ENCODE measurements at places on chromosomes 13 and 19.

- no peak for DNase-seq
Measured at GRCh38 chr19:53624771-53625545, 6.8 kb upstream of the DPRX start.

- DNase-seq = peak; percentile 38
Measured at GRCh38 chr19:4431296-4431695, 26.3 kb downstream of the UBXN6 start.

- no peak for DNase-seq
Measured at GRCh38 chr13:101556676-101557123, 104.2 kb downstream of the ITGBL1 start.

DNA sequence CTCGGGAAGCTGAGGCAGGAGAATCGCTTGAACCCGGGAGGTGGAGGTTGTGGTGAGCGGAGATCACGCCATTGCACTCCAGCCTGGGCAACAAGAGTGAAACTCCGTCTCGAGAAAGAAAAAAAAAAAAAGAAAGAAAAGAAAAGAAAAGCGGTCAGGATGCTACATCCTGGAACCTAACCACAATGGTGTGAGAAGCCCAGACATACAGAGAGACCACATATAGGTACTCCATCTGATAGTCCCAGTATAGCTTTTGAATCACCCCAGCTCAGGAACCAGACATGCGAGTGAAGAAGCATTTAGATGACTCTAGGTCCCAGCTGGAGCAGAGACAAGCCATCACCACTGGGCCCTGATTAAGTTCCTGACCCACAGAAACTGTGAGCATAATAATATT, 3.2 kb downstream of the IFNL1 start:
- DNase-seq = no peak

- DNase-seq = no peak
Measured at GRCh38 chr13:34620862-34621261, 321.2 kb upstream of the NBEA start.

GRCh38 chr13:79936368-79937136, 404.4 kb downstream of the SPRY2 start:
- DNase-seq = no peak

- no peak for DNase-seq
Measured at GRCh38 chr19:7067716-7068115, 1.8 kb upstream of the ZNF557 start.

- DNase-seq = no peak
Measured at GRCh38 chr13:33543631-33544265, 258.2 kb upstream of the STARD13 start.

- DNase-seq = no peak
Measured at GRCh38 chr13:89502286-89502685, 1831.1 kb downstream of the SLITRK5 start.

GRCh38 chr19:35868172-35868822, at the start of gene APLP1:
Gene APLP1, plus strand, starts transcription at chr19:35868574. Its CDS starts 63 bp downstream, at chr19:35868637.
- DNase-seq = peak; percentile 78

GRCh38 chr19:17263712-17264640, 569 bp downstream of the USHBP1 start:
- DNase-seq = no peak

GRCh38 chr19:17334414-17335409, at the start of gene ANO8:
Gene ANO8, minus strand, starts transcription at chr19:17334855. Its CDS starts 185 bp downstream, at chr19:17334670.
- DNase-seq = peak; percentile 96

GRCh38 chr13:35552172-35552844, 75.8 kb upstream of the MAB21L1 start:
- no peak for DNase-seq

DNA sequence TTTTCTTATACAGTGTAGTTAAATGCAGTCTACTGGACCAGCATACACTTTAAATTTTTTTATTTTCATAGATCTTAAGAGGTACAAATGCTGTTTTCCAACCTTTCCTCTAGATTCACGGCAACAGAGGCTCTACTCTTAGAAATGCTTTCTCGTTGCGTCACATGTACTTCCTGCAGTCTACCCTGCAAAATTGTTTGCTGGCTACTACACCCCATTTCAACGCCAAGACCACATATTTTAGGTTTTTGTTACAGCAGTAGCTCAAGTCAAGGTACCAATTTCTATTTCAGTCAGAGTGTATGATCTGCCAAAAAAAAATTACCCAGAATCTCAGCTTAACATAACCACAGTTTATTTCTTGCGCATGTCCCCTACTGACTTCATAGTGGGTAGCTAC, 94.1 kb downstream of the TNFSF13B start:
- no peak for DNase-seq

DNA sequence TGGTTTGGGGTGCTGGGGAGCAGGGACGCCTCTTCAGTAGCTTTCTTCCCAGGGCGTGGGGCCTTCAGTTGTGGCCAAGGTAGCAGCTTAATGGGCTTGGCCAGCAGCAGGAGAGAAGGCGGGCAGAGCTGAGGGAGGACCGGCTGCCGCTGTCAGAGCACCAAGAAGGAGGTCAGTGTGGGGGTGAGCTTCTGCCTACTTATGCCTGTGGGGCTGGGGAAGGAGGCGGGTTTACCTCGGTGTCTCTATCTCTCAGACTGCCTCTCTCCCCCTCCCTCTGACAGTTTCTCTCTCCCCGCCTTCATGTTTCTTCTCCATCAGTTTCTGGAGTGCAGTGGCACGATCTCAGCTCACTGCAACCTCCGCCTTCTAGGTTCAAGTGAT, at the start of gene CAPN12:
CAPN12 (minus strand) TSS at position 177 of the 384 bp plus-strand sequence. CDS start 309 bp downstream, outside the sequence.
- no peak for DNase-seq

GRCh38 chr13:26786651-26787295, 26.2 kb upstream of the GPR12 start:
- DNase-seq = no peak

DNA sequence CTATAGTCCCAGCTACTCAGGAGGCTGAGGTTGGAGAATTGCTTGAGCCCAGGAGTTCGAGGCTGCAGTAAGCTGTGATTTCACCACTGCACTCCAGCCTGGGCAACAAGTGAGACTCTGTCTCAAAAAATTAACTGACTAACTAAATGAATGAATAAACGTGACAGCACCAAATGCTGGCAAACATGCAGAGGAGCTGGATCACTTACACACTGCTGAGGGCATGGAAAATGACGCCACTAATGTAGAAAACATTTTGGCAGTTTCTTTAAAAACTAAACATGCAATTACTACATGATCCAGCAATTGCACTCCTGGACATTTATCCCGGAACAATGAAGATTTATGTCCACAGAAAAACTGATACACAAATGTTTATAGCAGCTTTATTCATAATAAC, 31.3 kb upstream of the GTF3A start:
- DNase-seq = no peak

DNA sequence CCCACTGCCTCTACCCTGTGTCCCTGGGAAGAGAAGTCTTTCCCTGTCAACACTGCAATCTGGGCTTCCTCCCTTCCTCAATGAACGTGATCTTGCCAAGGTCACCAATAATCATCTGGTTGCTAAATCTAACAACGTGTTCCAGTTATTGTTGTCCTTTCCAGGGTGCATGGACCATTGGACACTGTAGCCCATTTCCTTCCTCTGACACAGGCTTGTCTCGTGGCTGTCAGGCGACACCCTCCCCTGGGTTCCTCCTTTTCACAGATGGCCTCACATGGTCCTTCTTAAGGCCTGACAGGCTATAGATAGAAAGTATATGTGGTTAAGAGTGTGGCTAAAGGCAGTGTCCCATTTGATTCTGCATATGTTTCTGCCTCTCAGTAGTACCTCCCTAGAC, 67.7 kb upstream of the STARD13 start:
- DNase-seq = peak; percentile 65

DNA sequence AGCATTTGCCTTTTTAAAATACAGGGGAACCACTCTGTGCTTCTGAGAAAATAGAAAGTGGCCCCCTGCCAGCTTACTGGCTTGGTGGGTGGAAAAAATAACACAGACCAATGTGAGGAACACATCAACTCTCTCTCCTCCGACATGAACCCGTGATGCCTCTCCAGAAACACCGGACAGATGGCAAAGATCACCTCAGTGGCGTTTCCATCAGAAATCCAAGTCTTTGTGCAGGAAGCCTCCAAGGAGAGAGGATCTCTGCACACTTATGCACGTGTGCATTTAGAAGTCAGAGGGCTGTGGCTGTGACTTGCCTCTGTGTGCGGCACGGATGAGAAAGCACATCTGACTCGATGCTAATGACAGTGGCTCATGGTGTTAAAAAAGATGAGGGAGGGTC, 112.3 kb upstream of the KLF12 start:
- no peak for DNase-seq

- DNase-seq = no peak
Measured at GRCh38 chr19:35015270-35015953, 14.9 kb upstream of the SCN1B start.

- DNase-seq = no peak
Measured at GRCh38 chr13:41017817-41018601, 1.1 kb downstream of the ELF1 start.

GRCh38 chr13:22423261-22423660, 752.4 kb downstream of the FGF9 start:
- no peak for DNase-seq

DNA sequence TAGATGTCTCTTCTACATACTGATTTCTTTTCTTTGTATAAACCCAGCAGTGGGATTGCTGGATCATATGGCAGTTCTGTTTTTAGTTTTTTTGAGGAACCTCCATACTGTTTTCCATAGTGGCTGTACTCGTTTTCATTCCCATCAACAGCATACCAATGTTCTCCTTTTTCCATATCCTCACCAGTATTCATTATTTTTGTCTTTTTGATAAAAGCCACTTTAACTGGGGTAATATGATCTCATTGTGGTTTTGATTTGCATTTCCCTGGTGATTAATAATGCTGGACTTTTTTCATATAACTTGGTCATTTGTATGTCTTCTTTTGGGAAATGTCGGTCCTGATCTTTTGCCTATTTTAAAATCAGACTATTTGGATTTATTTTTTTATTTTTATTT, 108.5 kb downstream of the PAN3 start:
- DNase-seq = no peak

GRCh38 chr19:776549-776948, 20.7 kb upstream of the PTBP1 start:
- no peak for DNase-seq

DNA sequence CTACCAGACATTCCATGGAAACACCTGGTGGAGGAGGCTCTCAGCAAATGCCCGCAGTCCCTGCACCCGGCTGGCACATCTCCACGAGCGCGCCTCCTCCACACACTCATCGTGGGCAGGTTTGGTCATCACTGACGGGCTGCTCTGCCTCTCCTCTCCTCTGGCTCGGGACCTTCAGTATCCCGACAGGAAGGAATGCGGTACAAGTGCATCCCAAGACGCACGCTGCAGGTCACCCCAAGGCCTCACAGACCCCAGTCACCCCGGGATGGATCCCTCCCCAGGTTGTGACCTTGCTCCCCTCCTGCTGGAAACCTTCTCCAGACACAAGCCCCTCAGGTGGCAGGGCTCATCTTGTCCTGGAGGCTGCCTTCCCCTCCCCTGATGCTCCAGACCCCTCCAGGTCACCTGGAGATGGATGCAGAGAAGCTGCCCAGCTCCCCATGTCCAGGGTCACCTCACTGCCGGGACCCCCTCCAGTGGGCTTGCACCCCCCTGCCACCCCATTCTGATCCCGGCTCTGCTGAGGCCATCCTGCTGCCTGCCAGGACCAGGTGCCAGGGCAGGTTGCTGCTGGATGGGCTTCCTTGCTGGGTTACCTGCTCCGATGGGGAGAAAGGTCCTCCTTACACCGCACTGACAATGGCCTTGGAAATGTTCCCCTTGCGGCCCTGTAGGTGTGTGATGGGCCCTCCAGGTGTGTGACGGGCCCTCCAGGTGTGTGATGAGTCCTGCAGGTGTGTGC, 29.9 kb downstream of the C13orf46 start:
- no peak for DNase-seq

DNA sequence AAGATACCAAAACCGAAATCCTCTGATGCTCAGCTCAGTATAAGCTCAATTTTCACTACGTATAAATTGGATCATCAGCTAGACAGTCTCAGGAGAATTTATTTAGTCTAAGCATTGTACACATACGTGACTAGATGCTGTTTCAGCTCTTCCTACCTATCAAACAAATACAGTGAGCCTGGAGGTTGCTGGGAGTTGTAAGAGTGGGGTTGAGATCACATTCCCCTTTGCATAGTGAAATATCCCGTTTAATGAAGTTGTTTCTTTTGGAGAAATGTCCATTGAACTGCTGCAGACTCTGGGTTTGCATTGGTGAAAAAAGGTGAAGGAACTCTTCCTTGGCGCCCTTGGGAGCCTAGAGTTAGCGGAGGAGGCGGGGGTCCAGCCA, 68.9 kb upstream of the GJB6 start:
- no peak for DNase-seq

DNA sequence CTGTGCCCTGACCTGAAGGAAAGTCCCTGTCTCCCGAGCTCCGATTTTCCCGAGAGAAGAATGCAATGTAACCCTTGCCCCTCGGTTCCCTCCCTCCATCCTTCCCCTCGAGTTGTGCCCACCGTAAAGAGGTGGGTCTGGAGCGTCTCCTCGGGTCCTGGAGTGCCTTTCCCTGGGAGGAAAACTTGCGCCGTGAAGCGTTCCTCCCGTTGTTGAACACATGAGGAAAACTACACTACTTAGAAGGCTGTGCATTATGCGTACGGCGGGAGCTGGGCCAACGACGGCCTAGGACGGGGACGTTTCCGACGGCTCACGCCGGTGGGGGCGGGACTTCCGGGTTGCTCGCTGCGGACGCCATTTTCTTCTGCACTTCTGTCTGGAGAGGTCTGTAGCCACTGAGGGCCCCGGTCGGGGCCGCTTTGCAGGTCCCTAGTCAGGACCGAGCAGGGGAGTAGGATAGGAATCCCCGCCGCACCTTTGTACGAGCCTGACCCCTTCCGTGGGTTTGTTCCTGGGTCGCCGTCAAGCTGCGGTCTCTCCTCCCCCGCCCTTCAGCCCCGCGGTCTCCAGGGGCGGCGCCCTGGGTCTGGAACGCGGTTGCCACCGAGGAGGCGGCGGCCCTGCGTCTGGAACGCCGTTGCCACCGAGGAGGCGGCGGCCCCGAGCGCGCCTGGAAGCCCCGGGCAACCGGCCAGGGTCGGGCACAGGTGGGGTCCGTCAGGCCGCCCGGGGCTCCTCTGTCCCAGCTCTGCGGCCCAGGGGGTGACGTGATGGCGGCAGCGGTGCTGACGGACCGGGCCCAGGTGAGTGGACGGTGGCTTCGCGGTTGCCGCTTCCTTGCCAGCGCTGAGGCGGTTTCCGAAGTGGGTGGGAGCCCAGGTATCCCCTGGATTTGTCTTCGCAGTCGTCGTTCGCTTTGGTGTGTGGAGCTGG, at the start of gene ZNF264:
ZNF264 (plus strand) TSS at position 360 of the 936 bp plus-strand sequence; CDS start at position 774, 414 bp downstream.
- DNase-seq = peak; percentile 93

DNA sequence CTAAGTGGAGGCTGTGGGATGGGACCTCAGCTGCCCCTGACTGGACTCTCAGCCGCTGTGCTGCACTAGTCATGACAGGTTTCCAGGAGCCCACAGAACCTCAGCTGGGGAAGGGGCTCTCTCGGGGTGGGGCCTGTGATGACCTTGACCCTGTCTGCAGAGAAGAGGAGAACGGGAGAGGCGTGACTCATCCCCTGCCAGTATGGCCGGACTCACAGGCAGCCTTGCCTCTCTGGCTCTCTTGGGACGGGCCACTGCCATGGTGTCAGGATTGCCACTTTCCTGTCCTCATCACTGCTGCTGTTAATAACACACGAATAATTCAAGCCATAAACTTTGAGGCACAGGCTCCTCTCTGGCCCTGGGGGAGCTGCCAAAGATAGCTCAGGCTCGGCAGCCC, 295.3 kb downstream of the UQCRFS1 start:
- no peak for DNase-seq

- DNase-seq = no peak
Measured at GRCh38 chr13:76049376-76049746, 413.2 kb downstream of the LMO7 start.

- peak; percentile 71 for DNase-seq
Measured at GRCh38 chr19:51094696-51095279, 12.1 kb upstream of the KLK14 start.

Data from GM13977 (cell line).